ENCODE measurements at places on chromosomes 3 and 15.

DNA sequence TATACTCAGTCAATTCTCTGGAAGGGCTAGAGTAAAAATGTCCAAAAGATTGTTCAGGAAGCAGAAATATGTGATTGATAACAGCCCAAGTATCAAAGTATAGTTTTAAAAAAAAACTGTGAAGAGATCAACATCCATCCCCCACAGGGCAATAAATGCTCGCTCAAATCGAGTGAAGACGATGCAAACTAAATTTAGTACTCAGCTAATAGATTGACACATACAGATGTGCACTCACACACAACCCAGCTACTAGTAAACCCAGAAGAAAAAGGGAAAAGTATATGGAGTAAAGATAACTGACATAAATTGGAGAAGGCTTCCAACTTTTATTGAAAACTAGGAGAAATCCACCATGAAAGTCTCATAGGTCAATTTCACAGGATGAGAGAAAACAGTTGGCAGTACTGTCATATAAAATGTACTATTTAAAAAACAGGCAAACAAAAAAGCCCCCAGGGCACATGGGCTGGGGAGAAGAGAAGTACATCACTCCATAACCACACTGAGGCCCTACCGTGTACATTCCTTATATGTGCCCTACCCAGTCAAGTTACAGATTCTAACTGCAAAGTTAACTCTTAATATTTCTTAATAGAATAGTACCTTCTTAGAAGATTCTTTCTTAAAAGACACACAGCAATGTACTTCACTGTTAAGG lies 125.7 kb downstream of the TBL1XR1 start:
- no peak for DNase-seq

DNA sequence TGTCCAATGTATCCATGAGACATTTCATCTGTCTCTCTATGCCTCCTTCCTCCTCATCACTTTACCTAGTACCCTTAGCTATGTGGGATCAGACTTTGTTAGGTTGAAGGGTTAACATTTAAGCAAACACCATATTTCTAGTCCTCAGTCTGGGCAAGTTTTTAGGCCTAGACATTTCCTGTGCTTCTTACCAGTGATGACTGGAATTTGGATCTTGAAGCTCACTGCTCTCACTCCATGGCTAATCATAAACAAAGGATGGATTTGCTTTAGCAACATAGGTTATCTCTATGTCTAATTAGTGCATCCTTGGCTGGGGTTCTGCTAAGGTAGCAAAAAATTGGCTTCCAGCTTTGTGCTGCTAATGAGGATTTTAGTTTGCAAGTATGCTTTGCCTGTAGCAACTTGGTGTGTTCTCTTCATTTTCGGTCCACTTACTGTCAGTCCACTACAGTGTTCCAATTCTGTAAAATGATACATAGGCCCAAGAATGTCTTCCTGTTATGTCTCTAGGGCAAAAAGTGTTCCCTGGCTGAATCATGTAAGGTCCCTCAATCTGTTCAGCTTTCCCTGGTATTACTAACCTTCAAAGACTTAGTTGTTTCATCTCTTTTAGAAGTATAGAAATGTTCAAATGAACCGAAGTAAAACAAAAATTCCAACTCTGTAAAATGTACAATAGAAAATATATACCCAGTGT lies 615.4 kb downstream of the CADM2 start:
- no peak for DNase-seq

DNA sequence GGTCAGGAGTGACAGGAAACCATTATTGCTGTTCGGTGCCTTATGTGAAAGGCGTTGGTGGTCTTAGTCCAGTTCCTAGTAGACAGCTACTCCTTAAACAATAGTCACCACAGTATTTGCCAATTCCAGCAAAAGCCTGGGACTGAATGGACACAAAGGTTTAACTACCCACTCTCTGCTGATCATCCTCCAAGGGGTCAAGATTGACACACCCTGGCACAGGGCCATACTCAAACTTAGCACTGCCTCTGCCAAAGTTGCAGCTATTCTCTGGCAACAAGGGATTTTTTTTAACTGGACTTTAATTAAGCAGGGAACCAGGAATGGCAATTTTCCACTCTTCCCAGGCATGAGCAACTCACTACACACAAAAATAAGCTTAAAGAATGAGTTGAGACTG lies 193.9 kb downstream of the NLGN1 start:
- no peak for DNase-seq

DNA sequence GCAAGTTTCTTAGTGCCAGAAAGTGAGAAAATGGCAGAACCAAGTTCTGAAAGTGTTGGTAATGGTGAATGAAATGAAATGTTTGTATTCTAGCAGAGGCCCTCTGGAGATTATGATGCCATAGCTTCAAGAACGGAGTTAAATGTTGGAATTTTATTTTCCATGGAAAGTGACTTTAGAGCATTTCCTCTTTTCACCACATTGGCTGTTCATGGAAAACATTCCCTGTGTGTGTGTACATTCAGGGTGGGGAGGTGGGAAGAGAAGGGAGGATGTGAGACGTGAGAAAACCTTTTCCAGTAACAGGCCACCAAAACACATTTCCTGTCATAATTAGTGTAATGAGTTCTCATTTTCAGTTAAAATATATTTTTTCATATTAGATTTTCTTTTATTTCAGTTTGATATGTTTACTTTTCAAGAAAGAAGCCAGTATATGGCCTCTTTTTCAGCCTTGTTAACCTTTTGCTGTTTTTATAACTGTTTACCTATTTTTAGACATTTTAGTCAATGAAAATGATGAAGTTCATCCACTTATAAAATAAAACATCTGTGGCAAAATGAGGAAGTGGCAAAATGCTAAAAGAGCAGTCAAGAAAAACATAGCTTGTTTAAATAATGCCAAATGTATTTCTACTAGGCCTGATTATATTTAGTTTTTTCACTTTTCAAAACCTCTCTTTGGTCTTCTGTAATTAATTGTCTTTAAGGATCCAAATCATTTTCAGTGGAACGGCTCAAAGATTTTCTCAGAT lies 21.6 kb downstream of the SAMMSON start:
- DNase-seq: no peak

GRCh38 chr15:60933900-60934885 lies 294.9 kb downstream of the RORA start:
- DNase-seq: no peak

DNA sequence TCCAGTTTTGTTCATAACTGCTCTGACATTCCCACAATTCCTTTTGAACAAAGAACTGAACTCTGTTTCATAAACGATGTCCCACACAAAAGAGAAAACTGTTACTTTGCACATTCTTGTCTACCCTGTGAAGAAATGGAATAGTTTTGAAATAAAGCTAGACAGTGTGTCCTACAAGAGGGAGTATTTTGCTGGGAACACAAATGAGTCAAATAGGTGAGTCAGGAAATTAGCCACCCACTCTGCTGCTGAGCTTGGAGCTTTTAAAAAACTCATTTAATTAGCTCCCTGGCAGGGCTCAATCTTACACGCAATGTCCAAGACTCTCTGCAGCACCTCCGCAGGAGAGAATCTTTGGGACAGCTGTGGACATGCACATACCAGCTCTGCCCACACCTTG lies 193.4 kb downstream of the SLC9A9 start:
- DNase-seq: no peak

All from NCI-H748 treated with DMSO at 0.1 percent for 48 hours (cell line).